ENCODE measurements at places on chromosomes 5 and 9.

DNA sequence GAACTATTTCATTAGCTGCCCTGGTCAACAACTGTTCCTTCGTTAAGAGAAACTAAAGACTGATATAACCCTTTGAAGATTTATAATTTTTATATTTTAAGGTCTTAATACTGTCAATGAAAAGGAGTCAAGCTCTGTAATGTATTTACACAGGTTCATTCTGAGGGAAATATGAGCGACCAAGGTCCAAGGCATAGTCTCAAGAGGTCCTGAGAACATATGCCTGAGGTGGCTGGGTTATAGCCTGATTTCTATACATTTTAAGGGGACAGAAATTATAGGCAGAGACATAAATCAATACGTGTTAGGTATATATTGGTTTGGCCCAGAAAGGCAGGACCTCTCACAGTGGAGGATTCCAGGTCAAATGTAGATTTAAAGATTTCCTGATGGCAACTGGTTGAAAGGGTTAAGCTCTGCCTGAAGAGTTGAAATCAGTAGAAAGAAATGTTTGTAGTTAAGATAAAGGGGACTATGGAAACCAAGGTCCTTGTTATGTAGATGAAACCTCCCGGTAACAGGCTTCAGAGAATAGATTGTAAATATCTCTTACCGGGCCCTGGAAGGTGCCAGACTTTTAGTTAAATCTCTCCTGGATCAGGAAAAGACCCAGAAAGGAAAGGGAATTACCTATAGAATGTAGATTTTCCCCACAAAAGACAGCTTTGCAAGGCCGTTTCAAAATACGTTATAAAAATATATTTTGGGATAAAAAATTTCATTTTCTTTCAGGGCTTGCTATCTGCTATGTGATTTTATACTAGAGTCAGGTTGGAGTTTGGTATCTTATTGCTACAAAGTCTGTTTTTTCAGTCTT lies 107.3 kb upstream of the PRLR start:
- DNase-seq: no peak

- no peak for DNase-seq
These were observed 114.5 kb downstream of the UGCG start for GRCh38 chr9:112011051-112011620.

DNA sequence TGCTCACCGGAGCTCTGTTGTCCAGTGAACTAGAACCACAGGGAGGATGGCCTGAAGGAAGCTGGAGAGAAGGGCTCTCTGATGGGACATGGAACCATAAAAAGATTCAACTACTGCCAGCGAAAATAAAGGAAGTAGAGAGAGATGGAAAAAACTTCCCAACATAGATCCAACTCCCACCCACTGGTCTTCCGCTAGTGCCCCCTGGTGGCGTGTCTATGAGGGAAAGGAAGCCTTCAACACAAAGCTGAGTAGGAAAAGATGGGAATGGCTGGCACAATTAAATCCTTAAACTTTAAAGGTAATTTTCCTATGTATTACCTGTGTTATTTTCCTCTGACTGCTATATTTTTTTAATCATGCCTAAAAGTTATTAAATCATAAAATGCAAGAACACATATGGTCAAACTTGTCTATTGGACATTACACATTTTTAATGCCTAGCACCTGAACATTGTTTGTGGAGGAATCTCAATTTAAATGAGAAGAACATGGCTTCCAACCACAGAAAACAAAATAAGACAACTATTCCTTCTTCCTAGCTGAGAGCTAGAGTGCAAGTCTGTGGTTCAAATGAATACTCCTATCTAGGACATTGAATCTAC lies 51.5 kb downstream of the CEP120 start:
- DNase-seq: no peak

DNA sequence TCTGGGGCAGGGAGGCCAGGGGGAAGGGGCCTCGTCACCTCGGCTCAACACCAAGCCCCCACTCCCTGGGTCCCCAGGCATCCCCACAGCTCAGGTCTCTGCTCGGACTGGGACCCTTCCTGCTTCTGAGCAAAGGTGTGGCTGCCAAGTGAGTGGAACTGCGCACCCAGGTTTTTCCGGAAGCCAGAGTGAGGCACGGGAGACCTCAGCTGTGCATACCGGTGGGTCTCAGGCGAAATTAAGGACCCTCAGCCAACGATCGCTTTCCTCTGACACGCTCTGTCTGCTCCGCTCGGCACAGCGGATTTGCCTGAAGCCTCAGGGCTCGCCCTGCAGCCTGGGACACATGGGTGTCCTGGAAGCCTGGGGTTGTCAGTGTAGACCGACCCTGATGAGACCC lies 41.0 kb upstream of the IRX4 start:
- no peak for DNase-seq

GRCh38 chr5:106086352-106086751 lies 1584.4 kb downstream of the EFNA5 start:
- DNase-seq: no peak

DNA sequence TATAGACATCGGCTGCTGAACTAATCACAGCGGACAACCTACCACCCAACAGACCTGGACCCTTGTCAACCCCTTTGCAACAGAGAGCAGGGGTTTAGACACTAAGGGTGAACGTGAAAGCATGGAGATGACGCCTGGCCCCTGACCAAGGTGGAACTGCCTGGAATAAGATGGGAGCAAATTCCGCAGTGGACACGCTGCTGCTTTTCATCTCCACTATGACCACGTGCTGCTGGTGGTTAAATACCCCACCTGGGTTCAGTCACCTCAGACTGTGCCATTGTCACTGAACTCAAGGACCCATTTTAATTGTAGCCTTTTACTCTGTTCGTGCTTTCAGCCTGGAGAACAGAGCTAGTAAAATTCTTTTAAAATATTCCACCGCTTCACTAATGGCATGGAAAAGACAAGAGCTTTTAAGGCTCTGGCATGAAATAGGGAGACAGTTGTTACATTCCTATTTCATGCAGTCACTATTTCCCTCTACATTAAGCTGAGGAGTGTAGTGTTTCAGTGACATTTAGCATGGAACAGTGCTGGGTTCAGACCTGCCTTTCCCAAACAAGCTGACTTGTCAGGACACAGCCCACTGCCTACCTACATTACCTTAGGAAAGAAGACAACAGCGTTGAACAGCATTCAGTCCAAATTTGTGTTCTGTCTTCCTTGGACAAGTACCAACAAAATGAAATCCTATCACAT lies 96.8 kb downstream of the ANKRD18B start:
- DNase-seq: peak; percentile 93

DNA sequence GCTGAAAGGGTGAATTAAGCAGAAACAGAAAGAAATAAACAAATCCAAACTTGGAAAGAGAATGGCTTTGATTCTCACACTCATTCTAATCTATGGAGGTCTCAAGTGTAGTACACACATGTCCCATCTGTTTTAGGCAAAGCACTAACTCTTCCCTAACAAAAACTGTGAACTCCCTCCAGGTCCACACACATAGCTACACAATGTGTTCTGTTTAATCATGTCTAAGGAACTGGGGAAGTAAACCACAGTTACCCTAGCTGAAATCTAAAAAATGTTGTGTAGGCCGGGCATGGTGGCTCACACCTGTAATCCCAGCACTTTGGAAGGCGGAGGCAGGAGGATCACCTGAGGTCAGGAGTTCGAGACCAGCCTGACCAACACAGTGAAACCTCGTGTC lies 118.7 kb upstream of the FST start:
- DNase-seq: no peak

GRCh38 chr5:178450121-178451028 lies 139.8 kb downstream of the COL23A1 start:
- DNase-seq: no peak

- DNase-seq: peak; percentile 73
These were observed at the start of gene CMYA5 for GRCh38 chr5:79689541-79690466. CMYA5 (plus strand) TSS chr5:79689836; CDS start chr5:79689908, 72 bp downstream.

DNA sequence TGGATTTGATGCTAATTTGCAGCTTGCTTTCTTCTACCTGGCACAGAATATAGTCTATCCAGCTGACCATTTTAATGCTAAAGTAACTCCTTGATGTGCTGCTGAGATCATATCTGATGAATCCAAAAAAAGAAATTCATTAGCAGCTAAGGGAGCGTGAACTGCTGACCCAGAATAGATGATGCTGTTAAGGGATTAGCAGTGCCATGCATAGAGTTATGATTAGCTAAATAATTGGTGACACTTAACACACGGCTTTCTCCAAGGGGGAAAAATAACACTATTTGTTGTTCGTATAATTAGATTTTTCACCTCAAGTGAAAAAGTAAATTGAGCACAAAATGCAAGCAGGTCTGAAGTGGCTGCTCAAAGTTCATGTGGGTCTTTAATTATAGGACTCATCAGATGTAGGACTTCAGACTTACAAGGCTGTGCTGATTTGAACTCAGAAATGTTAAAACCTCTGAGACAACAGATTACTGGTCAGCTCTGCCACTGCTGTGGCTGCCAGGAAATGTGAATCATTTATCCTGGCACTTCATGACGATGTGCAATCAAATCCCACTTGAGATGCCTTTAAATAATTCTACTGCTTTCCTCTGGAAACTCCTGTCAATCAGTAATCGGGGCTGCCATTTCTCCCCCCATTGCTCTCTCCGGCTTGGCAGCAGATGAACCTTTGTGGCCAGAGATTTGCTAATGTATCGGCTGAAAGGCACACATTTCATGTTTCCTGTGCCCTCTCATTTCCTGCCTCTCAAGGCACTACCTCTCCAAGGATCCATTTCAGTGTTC lies 291.6 kb upstream of the C9orf72 start:
- peak; percentile 67 for DNase-seq

- peak; percentile 75 for DNase-seq
These were observed 1.2 kb downstream of the FBXL17 start for GRCh38 chr5:108380531-108381349.

GRCh38 chr5:18546591-18546990 lies 912.3 kb downstream of the TAF11L14 start:
- DNase-seq: no peak

DNA sequence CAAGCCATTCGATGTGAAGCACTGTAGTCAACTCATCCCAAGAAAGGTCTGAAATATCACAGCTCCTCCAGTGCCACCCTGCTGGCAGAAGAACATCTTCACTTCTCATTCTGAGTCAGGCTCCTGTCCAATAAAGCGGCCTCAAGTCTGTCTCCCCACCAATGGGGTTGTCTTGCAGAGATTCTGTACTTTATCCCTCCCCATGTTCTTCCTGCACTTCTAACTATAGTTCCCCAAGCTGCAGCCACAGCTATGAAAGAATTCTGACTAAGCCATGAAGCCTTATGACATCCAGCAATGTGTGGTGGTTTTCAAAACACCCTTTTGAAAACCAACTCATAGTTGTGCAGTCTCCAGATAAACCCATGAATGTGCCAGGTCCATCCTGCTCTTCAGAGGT lies 6.8 kb downstream of the MACROH2A1 start:
- DNase-seq: no peak

- peak; percentile 75 for DNase-seq
These were observed 2.2 kb upstream of the CCDC125 start for GRCh38 chr5:69334793-69335268.

DNA sequence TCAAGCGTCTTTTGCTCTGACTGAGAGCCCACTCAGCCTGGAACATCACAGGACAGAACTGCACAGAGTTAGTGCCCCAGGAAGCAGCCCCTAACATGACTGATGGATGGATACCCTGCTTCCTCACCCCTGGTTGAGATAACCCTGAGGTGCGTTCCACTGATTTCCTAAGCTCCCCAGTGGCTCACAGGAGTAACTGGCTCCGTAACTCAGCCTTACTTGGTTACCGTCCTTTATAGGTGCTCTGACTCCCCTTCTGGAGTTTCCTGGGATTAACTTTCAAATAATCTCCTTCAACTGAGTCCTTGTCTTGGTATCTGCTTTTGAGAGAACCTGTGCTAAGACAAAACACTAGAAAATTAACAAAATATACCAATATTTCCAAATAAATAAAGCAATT lies 449.5 kb downstream of the AGTPBP1 start:
- DNase-seq: no peak

GRCh38 chr9:126758916-126759585 lies 45.8 kb upstream of the ZBTB43 start:
- no peak for DNase-seq

DNA sequence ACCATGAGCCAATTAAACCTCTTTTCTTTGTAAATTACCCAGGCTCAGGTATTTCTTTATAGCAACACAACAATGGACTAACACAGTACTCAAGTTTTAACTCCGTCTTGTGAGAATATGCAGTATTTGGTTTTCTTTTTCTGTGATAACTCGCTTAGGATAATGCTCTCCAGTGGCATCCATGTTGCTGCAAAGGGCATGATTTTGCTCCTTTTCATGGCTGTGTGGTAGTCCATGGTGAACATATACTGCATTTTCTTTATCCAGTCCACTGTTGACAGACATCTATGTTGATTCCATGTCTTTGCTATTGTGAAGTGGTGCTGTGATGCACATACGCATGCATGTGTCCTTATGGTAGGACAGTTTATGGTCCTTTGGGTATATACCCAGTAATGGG lies 10.9 kb downstream of the VPS13A start:
- no peak for DNase-seq

DNA sequence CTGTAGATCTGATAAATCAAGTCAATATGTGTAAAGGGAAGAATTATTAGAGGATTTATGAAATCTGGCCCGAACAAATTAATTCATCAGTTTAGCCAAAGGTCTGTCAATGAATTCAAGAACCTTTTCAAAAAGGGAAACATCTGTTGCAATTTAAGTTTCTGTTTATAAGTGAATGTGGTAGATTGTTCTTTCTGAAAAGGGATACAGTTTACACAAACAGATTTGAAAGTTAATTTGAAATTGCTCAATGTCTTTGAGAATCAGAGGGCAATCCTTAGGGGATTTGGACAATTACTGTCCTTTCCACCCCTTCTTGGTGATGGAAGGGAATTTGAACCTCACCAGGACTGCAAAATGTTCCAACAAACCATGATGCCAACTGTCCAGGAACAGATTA lies 29.7 kb upstream of the ERCC6L2 start:
- DNase-seq: no peak

- DNase-seq: no peak
These were observed 42.3 kb upstream of the JMY start for GRCh38 chr5:79193643-79194042.

GRCh38 chr5:159332800-159333544 lies 2.7 kb upstream of the IL12B start:
- DNase-seq: no peak

DNA sequence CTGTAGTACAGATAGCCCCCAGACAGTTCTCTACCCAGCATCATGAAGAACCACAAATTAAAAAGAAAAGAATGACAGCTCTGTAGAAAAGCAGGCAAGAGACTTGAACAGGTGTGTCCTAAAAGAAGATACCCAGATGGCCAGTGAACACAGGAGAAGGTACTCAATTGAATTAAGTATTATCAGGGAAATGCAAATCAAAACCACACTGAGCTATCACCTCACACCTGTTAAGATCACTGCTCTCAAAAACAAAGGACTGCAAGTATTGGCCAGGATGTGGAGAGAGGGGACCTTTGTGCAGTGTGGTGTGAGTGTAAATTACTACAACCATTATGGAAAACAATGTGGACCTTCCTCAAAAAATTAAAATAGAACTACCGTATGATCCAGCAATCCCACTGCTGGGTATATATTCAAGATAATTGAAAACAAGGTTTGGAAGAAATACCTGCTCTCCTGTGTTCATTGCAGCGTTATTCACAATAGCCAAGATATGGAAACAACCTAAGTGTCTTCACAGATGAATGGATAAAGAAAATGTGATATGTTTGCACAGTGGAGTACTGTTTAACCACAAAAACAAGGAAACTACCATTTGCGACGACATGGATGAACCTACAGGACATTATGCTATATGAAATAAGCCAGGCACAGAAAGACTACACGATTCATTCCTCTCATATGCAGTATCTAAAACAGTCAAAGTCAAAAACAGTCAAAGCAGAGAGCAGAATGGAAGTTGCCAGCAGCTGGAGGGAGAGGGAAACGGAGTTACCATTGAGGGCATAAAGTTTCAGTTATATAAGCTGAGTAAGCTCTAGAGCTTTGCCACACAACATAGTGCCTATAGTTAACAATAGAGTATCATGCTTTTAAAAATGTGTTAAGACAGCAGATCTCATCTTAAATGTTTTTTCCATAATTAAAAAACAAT lies 102.6 kb downstream of the WNK2 start:
- DNase-seq: no peak

Measured in umbilical cord (tissue), 2 donors.